ENCODE measurements at places on chromosomes 5 and 9.
A peak's percentile ranks its signal among the peaks of the same experiment; 100 is the strongest.

- H3K4me3 ChIP-seq = no peak overlapping the region
- no peak overlapping the region for H3K27ac ChIP-seq
- no peaks in the 10 kb centered on the region for H3K27me3 ChIP-seq
- peaks cover 4% of the 10 kb centered on the region for H3K4me1 ChIP-seq
- no peak for DNase-seq
These were observed 1.9 kb upstream of the SLC31A2 start for GRCh38 chr9:113148781-113149510.

GRCh38 chr9:33778700-33779351 lies 16.5 kb upstream of the PRSS3 start:
- H3K4me1 ChIP-seq = no peaks in the 10 kb centered on the region
- no peak overlapping the region for H3K4me3 ChIP-seq
- H3K27ac ChIP-seq = no peak overlapping the region

GRCh38 chr5:127031147-127031862 lies 947 bp upstream of the MARCHF3 start:
- peak; percentile 9 for DNase-seq
- no peaks in the 10 kb centered on the region for H3K36me3 ChIP-seq
- peak overlapping the region; percentile 90 for H3K4me3 ChIP-seq
- peaks cover 6% of the 10 kb centered on the region for H3K4me1 ChIP-seq

DNA sequence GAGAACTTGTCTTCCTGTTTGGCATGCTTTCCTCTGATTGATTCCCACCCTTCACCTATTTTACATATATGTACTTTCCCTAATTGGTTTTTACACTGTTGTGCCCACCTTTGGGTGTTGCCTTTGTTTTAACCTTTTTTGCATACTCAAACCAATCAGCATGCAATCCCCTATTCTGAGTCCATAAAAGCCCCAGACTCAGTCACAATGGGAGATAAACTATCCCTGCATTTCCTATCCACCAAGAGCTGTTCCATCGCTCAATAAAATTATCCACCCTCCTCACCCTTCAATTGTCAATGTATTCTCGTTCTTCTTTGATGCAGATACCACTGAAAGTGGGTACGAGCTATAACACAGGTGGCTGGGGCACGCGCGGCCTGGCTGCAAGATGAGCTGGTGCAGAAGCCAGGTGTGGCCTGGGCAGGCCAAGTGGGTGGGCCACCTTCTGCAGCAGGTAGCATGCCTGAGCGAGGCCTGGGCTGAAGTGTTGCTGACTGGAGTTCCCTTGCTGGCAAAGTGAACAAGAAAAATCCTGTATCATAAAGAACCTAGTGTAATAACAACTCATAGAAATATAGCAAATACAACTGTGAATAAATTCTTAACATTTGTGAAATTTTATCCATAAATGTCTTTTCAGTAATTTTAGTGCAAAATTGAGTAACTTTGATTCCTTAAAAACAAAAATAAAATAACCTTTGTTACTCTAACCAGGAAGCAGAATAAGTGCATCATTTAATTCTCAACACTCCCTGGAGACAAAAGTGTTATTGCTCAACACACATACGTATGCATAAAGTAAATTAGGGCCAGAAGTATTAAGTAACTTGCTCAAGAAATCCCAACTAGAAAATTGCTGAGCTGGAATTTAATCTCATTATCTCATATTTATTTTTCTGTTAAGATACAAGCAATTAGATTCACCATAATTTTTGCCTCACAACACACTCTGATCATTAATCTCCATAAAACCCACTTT lies 685.3 kb upstream of the EDIL3 start:
- no peak overlapping the region for H3K27ac ChIP-seq
- no peak for DNase-seq
- H3K4me1 ChIP-seq = no peaks in the 10 kb centered on the region
- no peaks in the 10 kb centered on the region for H3K36me3 ChIP-seq

DNA sequence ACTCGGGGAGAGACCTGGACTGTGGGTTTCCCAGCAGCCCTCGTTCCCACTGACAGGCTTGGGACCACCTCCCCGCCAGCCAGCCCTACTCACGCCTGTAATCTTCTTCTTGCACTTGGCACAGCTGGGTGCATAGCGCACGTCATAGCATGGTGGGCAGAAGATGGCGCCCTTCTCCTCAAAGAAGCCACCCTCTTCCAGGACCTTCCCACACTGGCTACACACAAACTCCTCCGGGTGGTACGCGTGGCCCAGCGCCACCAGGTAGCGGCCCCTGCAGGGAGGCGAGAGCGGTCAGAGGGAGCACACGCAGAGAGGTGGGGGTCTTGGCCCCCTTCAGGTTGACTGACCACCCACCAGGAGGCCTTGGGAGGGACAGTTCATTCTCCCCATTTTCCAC lies 9.4 kb downstream of the PDLIM7 start:
- no peaks in the 10 kb centered on the region for H3K4me1 ChIP-seq
- H3K4me3 ChIP-seq = no peak overlapping the region
- no peak for DNase-seq
- H3K27me3 ChIP-seq = no peaks in the 10 kb centered on the region
- H3K27ac ChIP-seq = no peak overlapping the region

DNA sequence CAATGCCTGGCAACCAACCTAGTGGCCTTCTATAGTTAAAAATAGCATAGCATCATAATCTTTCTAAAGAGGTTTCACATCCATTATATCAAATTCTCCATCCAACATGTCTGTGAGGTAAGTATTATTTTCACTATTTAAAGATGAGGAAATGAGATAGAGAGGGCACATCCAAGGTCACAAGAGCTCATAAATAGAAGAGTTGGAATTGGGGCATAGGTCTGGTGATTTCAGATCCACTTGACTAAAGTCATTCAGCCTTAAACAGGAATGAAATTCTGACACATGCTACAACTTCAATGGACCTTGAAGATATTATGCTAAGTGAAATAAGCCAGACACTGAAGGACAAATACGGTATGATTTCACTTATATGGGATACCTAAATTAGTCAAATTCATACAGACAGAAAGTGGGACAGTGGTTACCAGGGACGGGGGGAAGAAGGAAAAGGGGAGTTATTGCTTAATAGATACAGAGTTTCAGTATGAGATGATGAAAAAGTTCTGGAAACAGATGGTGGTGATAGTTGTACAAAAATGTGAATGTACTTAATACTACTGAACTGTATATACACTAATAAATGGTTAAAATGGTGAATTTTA lies 259.6 kb upstream of the NR4A3 start:
- no peaks in the 10 kb centered on the region for H3K36me3 ChIP-seq
- no peak for DNase-seq
- H3K4me3 ChIP-seq = no peak overlapping the region
- no peak overlapping the region for H3K27ac ChIP-seq

DNA sequence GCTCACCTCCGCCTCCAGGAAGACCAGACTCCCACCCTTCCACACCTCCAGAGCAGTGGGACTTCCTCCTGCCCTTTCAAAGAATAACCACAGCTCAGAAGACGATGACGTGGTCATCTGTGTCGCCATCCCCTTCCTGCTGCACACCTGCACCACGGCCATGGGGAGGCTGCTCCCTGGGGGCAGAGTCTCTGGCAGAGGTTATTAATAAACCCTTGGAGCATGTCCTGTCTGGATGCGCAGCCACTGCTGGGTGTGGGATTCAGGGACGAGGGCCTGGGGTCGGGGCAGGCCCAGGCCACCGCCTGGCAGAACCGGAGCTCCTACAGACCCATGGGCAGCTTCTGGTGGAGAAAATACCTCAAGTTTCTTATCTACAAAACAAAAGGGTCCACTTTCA lies 5.0 kb downstream of the PAEP start:
- H3K36me3 ChIP-seq = no peaks in the 10 kb centered on the region
- no peak overlapping the region for H3K4me3 ChIP-seq
- no peaks in the 10 kb centered on the region for H3K4me1 ChIP-seq
- H3K27ac ChIP-seq = no peak overlapping the region
- H3K27me3 ChIP-seq = no peaks in the 10 kb centered on the region

DNA sequence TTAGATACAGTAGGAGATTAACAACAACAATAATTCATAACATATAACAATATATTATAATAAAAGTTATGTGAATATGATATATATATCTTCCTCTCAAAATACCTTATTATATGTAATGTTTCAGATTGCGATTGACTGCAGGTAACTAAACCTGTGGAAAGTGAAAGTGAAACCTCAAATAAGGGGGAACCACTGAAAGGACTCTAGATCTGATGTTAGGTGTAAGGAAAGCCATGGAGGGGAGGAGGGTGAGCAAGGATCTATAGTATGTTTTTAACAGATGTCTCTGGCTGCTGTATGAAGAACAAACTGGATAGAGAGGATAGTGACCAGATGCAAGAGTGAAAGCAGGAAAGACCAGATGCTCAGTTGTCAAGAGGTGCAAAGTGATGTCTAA lies 5.8 kb upstream of the FSTL4 start:
- no peaks in the 10 kb centered on the region for H3K27me3 ChIP-seq
- H3K27ac ChIP-seq = no peak overlapping the region
- H3K4me3 ChIP-seq = no peak overlapping the region
- H3K4me1 ChIP-seq = no peaks in the 10 kb centered on the region

DNA sequence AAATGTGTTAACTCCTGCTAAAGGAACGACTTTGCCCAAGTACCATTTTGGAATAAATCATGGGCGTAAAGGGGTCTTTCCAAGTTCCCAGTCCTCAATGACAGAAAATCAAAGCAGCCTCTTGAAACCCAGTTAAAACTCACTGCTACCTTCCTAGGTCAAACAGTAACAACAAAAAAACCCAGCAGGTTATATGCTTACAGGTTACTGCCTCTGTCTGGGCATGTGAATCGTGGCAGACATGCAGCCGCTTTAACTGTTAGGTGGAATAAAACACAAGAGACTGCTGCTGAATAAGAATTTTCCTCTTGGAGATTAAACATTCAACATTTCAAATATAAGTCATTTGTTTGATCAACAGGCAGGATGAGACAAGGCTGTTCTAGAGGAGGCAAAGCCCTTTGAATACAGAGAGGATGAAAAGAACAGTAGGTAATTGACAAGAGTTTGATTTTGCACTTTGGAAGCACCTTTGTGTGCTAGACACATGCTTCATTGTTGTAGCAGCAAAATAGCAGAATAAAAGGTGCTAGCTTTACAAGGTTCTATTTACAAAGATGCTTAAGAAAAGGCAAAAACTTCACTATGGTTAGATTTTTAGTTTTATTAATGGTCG lies 319.4 kb downstream of the NDUFS4 start:
- H3K4me1 ChIP-seq = no peaks in the 10 kb centered on the region
- no peak overlapping the region for H3K4me3 ChIP-seq
- H3K27me3 ChIP-seq = no peaks in the 10 kb centered on the region

GRCh38 chr5:132143148-132143547 lies 69.6 kb downstream of the CSF2 start:
- H3K4me1 ChIP-seq = no peaks in the 10 kb centered on the region
- no peaks in the 10 kb centered on the region for H3K36me3 ChIP-seq
- H3K27me3 ChIP-seq = no peaks in the 10 kb centered on the region
- H3K4me3 ChIP-seq = no peak overlapping the region
- DNase-seq = no peak

DNA sequence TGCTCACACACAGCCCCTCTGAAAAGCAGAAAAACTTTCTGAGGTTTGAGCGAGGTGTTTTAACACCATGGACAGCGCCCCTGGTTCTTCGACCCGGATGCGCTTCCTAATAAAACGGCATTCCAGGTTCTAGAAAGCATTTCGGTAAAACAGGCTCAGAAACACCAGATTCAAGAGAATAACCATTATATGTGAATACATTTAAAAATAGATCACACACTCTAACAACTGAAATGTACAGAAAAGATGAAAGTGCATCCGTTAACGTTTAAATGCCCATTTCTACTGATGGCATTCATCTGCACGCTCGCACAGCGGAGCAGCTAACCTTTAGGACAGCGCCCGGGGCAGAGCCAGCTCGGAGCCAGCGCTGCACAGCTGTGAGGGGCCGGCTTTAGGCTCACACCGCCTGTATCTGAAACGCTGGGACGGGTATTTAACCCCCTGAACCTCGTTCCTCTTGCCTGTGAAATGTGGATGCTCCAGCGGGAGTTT lies 26.3 kb upstream of the TENT4A start:
- H3K4me3 ChIP-seq = no peak overlapping the region
- no peaks in the 10 kb centered on the region for H3K4me1 ChIP-seq
- H3K27ac ChIP-seq = no peak overlapping the region
- no peaks in the 10 kb centered on the region for H3K36me3 ChIP-seq
- DNase-seq = peak; percentile 50

DNA sequence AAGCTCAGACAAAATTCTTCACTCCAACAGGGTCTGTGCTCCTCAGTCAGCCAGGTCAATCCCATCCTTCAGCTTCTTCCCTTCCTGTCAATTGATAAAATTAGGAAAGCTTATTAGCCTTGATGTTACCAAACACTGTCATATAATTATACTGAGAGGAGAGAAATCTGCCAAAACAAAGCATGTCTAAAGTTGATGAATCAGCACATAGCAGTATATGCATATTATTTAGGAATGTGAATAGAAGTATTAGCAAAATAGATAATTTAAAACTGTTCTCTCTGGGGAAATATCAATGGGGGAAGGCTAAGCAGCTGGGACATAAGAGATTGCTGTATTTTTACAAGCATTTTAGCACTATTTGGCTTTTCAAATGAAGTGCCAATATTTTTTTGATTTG lies 107.1 kb downstream of the SAXO1 start:
- no peak for DNase-seq
- no peak overlapping the region for H3K4me3 ChIP-seq
- H3K4me1 ChIP-seq = no peaks in the 10 kb centered on the region
- H3K36me3 ChIP-seq = no peaks in the 10 kb centered on the region
- no peaks in the 10 kb centered on the region for H3K27me3 ChIP-seq

- no peak overlapping the region for H3K4me3 ChIP-seq
- peak overlapping the region; percentile 56 for H3K27ac ChIP-seq
- DNase-seq = no peak
- H3K27me3 ChIP-seq = no peaks in the 10 kb centered on the region
- H3K36me3 ChIP-seq = no peaks in the 10 kb centered on the region
These were observed 136.6 kb upstream of the OTULINL start for GRCh38 chr5:14445013-14445412.

- H3K27me3 ChIP-seq = no peaks in the 10 kb centered on the region
- no peaks in the 10 kb centered on the region for H3K4me1 ChIP-seq
- H3K36me3 ChIP-seq = no peaks in the 10 kb centered on the region
These were observed 160.9 kb downstream of the FOCAD start for GRCh38 chr9:20844916-20845315.

GRCh38 chr5:87302061-87302460 lies 34.4 kb downstream of the RASA1 start:
- H3K36me3 ChIP-seq = no peaks in the 10 kb centered on the region
- peaks cover 3% of the 10 kb centered on the region for H3K4me1 ChIP-seq
- H3K27me3 ChIP-seq = no peaks in the 10 kb centered on the region
- no peak overlapping the region for H3K4me3 ChIP-seq
- H3K27ac ChIP-seq = no peak overlapping the region
